Left kidney (tissue), 8 donors: ENCODE measurements at places on chromosomes 13 and 19.

DNA sequence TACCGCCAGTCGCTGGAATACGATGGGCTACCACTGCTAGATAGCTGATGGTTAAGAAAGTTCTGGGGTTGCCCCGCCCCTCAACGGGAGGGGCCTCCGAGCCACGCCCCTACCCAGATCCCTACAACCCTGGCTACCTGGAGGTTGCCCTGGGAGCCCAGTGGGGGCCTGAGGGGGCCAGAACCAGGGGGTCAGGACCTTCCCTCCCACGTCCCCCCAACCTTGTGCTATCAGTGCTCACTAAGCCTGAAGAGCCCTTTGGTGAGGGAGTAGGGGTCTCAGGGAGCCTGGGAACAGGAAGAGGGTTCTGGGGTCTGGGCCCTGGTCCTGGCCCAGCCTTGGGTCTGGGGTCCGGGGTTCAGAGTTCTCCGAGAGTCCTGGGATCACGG, 8.9 kb downstream of the OCEL1 start:
- DNase-seq, result no peak

- no peak for DNase-seq
Measured at GRCh38 chr13:46354156-46355087, 32.6 kb downstream of the RUBCNL start.

GRCh38 chr13:113978741-113979481, 5.0 kb upstream of the C13orf46 start:
- DNase-seq, result no peak

DNA sequence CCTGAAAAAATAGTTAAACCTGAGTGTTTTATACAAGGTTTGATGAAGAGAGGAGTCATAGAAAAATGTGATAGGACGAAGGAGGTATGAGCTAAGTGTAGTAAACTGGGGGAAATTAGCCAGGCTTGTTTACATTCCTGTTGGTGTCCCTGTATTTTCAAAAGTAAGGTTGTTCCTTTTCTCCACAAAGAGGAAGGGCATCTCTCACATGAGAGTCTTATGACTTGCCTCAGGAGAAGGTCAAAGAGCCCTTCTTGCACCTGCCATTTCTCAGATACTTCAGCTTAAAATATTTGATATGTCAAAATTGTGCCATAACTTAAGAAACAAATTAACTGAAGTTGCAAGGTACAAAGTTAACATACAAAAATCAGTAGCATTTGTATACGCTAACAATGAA, 3.6 kb upstream of the N4BP2L2 start:
- no peak for DNase-seq

- no peak for DNase-seq
Measured at GRCh38 chr13:25927363-25927762, 124.5 kb downstream of the SHISA2 start.

DNA sequence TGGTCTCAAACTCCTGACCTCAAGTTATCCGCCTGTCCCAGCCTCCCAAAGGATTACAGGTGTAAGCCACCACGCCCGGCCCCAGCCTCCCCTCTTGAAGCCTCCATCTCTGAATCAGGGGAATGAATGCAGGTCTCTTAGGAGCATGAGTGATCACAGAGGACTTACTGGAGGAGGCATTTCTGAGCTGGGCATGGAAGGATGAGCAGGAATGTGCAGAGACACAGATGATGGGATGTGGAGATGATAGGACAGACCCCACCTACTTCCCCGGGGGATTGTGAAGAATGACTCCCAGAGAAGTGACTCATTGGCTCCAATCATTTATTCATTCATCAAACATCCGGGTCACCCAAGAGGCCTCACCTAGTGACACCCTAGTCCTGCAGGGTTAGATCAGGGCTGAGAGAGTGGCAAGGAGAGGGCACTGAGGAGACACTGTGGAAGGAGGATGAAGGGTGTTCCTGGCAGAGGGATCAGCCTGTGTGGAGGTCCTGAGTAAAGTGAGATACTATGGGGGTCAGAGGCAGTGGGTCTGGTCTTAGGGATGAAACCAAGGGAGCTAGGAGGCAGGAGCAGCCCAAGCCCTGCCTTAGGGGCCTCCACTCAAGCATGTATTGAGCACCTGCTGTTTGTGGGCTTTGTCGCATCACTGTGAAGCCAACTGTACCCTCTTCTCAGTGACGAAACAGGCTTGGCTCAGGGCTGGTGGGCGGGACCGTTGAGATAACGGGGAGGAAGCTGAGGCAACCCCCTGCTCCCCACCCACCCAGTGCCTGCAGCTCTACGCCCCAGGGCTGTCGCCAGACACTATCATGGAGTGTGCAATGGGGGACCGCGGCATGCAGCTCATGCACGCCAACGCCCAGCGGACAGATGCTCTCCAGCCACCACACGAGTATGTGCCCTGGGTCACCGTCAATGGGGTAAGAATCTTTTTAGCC, 3.0 kb downstream of the IFI30 start:
- DNase-seq, result no peak

- DNase-seq, result no peak
Measured at GRCh38 chr19:47284324-47284899, 9.7 kb downstream of the INAFM1 start.
